ENCODE measurements at places on chromosomes 3 and 15.

- no peak for DNase-seq
These were observed 195.3 kb downstream of the ITPR1 start for GRCh38 chr3:4688411-4688810.

GRCh38 chr3:128523591-128523990, 30.6 kb upstream of the GATA2 start:
- no peak for DNase-seq

DNA sequence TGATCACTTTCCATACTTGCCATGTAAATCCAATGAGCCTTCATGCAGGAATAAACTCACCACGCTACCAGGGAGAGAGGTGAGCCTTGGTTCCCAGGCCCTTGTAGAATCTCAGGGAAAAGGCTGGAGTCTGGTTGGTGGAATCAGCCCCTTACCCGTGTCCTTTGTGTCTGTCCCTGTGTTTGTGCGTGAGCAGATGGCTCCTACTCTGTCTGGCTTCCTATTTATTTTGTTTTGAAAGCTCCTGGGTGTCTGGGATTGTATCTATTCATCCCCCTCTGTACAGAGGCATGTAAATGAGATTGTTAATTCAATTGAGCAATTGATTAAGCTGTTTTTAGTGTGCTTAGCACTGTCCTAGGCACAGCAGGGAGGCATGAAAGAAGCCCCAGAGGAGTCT, 278.1 kb downstream of the THSD4 start:
- DNase-seq, result no peak

- no peak for DNase-seq
These were observed 152.8 kb upstream of the BHLHE40 start for GRCh38 chr3:4826237-4827100.

GRCh38 chr3:120673116-120673515, 8.9 kb downstream of the HGD start:
- no peak for DNase-seq

GRCh38 chr3:143418391-143418790, 298.8 kb downstream of the CHST2 start:
- DNase-seq, result no peak

DNA sequence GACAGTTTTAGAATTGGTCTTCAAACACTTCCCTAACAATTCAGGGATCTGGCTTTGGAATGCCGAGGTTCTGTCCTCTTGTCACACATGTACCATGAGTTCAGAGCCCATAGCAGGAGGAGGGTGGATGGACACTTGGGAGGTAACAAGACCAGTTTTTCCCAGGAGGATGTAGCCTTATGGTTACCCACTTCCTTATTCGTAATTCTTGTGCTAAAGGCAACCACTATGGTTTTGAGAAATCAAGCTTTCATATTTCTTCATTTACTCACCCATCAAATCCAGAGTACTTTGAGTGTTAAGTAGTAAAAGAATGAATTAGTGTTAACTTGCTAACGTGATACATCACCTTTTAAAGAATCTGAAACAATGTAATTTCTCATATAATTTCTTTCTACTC, 479.6 kb upstream of the ALCAM start:
- DNase-seq, result no peak

GRCh38 chr3:131356006-131356595, 25.5 kb upstream of the NUDT16 start:
- DNase-seq, result no peak

Data from activated CD4-positive, alpha-beta T cell treated with anti-CD3 and anti-CD28 coated beads, Interleukin-2, Interleukin-6, amounts not matched to agents 100 ng/mL and 50 ng/mL, durations not matched to agents 16 hours and 8 hours (primary cell).